ENCODE measurements at places on chromosomes 12 and 14.

DNA sequence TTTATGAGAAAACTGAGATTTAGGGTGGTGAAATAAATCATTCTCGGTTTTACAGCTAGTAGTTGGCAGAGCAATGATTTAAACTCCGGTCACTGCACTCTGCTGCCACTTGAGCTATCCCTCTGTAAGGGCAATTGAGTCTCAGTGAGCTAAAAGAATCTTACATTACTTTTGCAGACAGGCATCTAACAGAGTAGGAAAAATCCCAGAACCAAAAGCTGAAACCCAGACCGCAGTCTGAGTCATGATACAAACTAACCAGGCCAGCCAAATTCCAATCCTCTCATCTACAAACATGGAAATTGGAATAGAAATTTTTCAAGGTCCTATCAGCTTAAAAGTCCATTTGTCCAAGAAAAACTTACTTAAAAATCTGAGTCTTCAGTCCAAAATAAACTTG lies 73.7 kb downstream of the ANKS1B start:
- no peak for DNase-seq

- DNase-seq, result no peak
These were observed 931.2 kb downstream of the AACS start for GRCh38 chr12:125996443-125996842.

- DNase-seq, result no peak
These were observed 1.6 kb downstream of the STXBP6 start for GRCh38 chr14:25048170-25049016.

DNA sequence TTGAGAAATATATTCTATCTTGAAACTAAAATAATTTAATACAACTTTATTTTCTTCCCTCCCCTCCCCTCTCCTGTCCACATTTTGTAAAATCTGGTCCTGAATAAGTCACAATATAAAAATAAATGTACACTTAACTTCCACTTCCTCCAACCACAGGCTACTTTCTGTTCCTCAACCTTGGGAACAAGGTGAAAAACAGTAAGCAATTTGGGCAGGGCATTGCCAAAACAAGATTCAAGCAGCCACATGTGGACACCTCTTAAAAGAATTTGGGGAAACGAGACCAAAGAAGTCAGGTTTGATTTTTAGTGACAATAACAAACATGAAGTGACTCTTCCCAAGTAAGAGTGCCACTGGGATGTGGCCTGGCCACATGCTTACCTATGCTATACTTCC lies 115.7 kb downstream of the PTPRQ start:
- no peak for DNase-seq

DNA sequence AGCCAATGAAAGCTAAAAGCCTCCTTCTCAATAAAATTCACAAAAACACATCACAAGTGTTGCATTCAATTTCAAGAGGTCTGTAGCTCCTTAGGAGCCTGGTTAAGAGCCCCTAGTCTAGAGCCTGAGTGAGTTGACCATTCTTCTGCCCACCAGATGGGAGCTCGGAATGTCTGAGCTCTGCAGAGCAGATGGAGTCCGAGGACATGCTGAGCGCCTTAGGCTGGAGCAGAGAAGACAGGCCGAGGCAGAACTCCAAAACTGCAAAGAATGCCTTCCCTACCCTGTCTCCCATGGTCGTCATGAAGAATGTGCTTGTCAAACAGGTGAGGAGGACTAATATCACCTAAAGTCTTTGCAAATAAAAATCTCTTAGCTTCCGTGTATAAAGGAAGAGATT lies 11.6 kb downstream of the CIPC start:
- DNase-seq, result no peak

- no peak for DNase-seq
These were observed 24.8 kb upstream of the LGALS3 start for GRCh38 chr14:55103971-55104954.

DNA sequence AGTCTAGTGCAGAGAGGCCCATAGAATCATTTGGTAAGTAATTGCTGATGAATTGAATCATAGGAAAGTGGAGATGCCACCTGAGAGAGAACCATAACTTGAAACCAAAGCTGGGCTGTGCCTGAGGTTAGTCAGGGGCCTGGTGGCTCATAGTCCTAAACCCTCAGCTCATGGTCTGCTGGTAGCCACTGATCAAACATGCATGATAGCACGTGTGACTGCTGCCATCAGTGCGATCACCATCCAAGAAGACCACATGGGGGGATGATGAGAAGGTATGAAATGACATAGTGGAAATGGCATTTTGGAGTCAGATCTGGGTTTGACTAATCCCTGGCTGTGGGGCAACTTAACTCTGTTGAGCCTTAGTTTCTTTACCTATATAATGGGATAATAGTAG lies 190.5 kb downstream of the CACNA1C start:
- no peak for DNase-seq

DNA sequence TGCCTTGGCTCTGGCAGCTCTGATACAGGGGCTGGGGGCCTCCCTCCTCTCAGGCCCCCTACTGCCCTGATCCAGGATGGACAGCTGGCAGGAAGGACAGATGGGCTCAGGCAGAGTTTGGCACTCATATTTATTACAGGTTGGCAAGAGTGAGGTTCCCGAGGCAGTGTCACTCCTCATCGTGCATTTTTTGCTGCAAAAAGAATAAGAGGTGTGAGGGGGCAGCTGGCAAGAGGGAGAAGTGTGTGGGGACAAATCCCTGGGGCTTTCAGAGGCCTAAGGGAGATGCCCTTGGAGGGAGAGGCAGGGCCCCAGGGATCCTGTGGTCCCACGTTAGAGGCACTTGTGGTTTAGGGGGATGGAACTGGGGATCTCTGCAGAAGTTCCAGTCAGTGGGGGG lies 5.0 kb downstream of the CMTM5 start:
- no peak for DNase-seq

GRCh38 chr14:84760489-84761126 lies 769.3 kb upstream of the FLRT2 start:
- DNase-seq, result no peak

GRCh38 chr12:122099856-122100255 lies 21.3 kb downstream of the MLXIP start:
- DNase-seq, result no peak

GRCh38 chr12:82788594-82788993 lies 101.9 kb downstream of the TMTC2 start:
- no peak for DNase-seq

GRCh38 chr12:106118381-106119130 lies 20.2 kb downstream of the NUAK1 start:
- no peak for DNase-seq

- DNase-seq, result no peak
These were observed 34.6 kb downstream of the FIGNL2 start for GRCh38 chr12:51813931-51814310.
